ENCODE measurements at places on chromosomes 6 and 20. TPM values are rescaled to one million over a fixed set of nuclear protein-coding genes. Genes with fewer than 3 reads are reported as not detected.

HLA-DPA1 gene
- total RNA-seq, result 62.0 TPM

DNA sequence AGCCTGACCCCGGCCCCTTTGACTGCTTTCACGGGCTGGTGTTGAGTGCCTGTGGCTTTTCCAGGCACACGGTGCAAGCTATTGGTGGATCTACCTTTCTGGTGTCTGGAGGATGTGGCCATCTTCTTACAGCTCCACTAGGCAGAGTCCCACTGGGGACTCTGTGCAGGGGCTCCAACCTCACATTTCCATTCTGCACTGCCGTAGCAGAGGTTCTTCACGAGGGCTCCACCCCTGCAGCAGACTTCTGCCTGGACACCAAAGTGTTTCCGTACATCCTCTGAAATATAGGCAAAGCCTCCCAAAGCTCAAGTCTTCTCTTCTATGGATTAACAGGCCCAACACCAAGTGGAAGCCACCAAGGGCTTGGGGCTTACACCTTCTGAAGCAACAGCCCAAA, 691.5 kb upstream of the POU3F2 start:
- DNase-seq, result no peak

NOTCH4 gene
- total RNA-seq, result 13.6 TPM

HLA-DMB gene
- 39.1 TPM for total RNA-seq

- DNase-seq, result peak; percentile 77
Measured at GRCh38 chr20:1225783-1226654, at the start of gene RAD21L1. Gene RAD21L1 (plus strand): TSS chr20:1226044. CDS start chr20:1228454, 2,410 bp downstream.

DNA sequence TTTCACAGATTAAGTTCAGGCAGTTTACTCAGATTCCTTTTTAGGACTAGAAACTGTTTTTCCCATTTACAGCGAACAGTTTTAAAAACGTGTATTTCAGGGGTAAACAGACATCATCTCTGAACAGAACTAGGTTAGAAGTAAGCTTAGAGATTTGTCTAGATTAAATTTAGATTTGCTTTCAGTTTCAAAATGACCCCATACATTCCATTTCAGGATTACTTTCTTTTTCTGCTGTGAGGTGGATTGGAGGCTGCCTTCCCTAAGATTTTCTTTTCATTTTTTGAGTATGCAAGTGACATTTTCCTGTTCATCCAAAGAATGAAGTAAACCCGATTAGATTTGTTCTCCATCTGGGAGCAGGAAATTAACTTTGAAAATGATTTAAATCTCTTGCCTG, 747.2 kb downstream of the KHDRBS2 start:
- DNase-seq, result no peak
